ENCODE measurements at places on chromosomes 4 and X. TPM values are rescaled to one million over a fixed set of nuclear protein-coding genes. Genes with fewer than 3 reads are reported as not detected.

Gene ELF4
- total RNA-seq: 7.6 TPM

Gene CSAG1
- total RNA-seq: not detected

- peak; percentile 36 for DNase-seq
Observed at GRCh38 chr4:186204103-186204559, 12.8 kb downstream of the CYP4V2 start.

DNA sequence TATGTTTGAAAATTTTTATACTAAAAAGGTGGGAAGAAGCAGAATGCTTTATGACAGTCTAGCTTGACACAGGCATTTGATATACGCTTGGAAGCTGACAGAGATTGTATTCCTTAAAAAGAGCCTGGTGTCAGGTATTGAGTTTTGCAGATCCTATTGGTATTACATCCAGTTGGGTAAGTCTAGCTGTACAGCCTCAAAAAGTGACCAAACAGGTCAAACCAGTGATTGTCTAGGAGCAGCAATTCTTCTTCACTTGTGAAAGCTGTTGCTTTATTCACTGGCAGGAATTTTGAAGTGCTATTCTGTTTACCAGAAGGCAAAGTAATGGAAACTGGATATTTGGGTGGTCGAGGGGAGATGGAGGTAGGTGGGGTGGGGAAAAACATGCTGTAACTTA lies 77.5 kb downstream of the UCHL1 start:
- DNase-seq: no peak

Gene UGT8
- 25.5 TPM for total RNA-seq

- no peak for DNase-seq
Observed at GRCh38 chr4:5018096-5018495, 1.2 kb downstream of the CYTL1 start.

Gene GPRASP2
- total RNA-seq: 0.58 TPM

GRCh38 chr4:72984351-72984750 lies 85.2 kb downstream of the COX18 start:
- DNase-seq: no peak

GRCh38 chrX:39828971-39829370 lies 268.8 kb downstream of the BCOR start:
- no peak for DNase-seq

All from stomach (tissue), 19 donors.